Activated T-cell treated with anti-CD3 and anti-CD28 coated beads, Interleukin-2, amount 50 U/mL, for 24 hours (primary cell): ENCODE measurements at places on chromosomes 12 and 14.

- DNase-seq, result no peak
Measured at GRCh38 chr12:76720068-76720467, 43.8 kb upstream of the ZDHHC17 start.

DNA sequence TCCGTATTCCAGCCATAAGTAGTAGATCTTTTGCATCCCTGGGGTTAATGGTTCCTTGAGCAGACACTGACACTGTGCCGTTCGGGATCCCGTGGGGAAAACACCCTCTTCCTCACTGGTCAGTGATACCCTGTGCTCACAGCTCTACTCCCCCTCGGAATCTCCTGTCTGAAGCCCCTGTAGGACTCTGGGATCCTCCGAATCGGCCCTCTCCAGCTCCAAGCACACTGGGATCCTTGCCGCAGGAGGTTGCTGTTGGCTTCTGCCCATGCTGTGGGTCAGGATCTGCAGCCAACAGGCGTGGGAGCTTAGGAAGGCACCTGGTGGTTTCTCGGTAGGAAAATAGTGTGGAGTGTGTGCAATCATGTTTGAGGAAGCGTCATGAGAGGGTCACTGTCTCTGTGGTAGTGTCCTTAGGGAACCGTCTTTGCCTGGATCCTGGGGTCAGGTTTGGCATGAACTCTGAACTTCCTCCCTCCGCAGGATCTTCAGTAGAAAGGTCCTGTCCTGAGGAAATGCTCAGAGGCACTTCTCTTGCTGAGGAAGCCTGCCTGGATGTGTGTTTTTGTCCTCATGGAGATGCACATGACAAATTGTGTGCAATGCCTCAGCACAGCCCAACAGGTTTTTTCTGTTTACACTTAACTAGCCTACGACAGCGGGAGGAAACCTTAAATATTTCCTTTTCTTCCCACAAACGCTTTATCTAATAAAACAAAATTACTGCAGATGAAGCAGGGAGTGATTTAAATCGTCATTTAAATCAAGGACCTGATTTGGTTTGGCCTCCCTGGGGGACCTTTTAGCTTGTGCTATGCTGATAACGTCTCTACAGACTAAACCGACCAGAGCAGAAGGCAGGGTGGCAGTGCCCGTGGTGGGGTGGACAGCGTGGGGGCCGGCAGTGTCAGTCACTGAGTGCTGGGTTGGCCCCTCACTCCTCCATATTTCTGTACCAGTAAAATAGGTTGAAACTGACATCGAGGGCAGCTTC, 18.7 kb downstream of the FBXL14 start:
- DNase-seq, result no peak

DNA sequence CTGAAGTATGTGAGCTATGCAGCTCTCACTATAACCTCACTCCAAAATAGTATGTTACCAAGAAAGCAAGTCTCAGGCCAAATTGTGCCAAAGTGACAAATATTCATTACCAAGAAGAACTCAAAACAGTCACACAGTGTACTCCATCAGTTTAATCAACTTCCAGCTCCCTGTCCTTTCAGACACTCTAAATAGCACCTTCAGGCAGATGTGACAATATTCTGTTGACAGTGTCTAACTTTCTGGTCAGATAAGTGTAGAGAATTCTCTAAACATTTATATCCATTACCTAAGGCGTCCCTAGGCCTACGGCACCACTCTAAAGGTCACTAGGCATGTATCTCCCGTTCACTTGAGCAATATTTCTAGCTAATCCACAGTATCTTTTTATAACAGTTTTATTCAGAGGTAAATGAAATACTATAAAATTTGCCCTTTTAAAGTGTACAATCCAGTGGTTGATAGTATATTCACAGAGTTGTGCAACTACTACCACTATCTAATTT, 21.7 kb downstream of the CPNE8 start:
- no peak for DNase-seq

GRCh38 chr14:75013290-75013689, 10.6 kb downstream of the EIF2B2 start:
- no peak for DNase-seq
